ENCODE measurements at places on chromosomes 6 and 20.

DNA sequence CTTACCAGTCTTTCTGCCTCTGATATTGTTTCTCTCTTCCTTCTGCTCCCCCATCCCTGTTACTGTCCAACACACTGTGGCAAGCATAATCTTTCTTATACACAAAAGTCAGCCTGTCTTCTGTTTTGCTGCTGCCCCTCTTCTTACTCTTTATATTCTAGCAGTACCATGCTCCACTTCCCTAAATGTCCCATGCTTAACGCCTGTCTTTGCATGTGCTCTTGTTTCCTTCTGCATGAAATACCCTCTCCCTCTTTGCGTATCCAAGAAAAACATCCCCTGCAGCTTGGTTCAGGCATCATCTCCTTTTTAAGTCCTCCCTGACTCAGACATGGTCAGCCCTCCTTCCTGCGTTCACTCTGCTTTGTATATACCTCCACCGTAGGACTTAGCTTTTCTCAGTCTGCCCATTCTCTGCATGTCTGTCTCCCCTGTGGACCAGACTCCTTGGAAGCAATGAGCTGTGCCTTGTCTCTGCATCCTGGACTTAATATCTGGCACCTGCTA lies 103.9 kb downstream of the CTNNBL1 start:
- no peak for DNase-seq

DNA sequence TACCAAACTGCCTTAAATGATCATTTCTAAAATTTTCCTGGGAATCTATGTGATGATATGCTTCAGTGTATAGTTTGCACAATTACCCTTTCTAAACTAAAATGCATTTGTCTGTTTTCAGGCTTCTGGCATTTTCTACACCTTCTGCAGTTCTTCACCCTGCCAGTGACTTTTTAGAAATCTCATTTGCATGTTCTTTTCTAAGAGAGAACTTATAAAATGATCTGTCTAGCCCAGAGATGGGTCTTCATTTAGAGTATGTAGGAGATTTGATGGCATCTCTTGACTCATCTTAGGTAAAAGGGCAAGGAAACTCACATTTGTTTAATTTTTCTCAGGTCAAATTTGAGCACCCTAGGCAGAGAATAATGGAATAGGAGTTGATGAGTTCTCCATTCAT lies 17.8 kb downstream of the NCOA7 start:
- no peak for DNase-seq

DNA sequence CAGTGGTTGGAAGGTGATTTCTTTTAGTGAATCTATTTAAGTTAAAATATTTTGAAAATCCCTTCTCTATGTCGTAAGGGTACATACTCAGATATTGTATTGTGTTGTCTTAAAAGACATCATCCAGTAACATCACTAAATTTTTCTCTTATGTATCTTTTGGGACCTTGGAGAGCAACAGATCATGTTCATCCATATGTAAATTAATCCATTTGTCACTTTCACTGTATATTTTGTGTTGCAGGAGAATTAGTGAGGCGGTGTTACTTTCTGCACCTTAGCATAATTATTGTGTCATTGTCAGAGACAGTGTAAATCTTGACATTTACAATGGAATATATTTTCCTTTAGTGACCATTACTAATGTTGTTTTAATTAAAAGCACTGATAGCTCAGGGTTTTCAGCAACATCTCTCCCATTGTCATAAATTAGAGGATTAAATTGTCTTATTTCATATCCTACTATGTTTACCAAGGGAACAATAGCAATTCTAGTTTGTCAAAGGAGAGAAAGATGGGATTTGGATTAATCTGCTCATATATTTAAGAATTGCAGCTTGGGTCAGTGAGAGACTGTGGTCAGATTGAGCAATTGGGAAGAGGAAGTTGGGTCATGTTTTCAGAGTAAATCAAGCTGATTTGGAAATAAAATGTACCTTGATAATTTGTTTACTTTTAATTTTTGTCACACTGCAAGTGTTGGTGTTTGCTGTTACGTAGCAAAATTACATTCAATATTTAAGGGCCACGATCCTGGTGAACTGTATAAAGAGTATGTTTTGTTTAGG lies 22.7 kb downstream of the DOK5 start:
- DNase-seq = no peak

- no peak for DNase-seq
These were observed 166.1 kb upstream of the PRDM1 start for GRCh38 chr6:105920071-105920470.

- DNase-seq = peak; percentile 27
These were observed 44.1 kb downstream of the DUSP22 start for GRCh38 chr6:336159-337114.

DNA sequence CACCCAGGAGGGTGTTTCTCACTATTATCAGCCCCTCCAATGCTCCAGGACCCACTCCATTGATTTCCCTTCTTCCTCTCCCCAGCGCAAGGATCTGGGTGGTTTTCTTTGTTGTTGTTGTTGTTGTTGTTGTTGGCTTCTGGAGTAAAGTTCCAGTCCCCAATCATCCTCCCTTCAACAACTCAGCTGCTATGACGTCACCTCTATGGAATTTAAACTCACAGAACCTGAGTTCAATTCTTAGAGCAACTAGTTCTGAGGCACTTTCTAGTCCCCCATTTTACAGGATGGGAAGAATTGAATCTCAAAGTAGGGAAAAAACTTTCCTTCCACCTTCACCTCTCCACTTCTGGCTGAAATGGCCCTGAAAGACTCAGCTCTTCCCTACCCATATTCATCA lies 9.7 kb upstream of the WFDC8 start:
- DNase-seq = no peak

GRCh38 chr6:169810066-169810989 lies 58.9 kb downstream of the ERMARD start:
- DNase-seq = no peak

DNA sequence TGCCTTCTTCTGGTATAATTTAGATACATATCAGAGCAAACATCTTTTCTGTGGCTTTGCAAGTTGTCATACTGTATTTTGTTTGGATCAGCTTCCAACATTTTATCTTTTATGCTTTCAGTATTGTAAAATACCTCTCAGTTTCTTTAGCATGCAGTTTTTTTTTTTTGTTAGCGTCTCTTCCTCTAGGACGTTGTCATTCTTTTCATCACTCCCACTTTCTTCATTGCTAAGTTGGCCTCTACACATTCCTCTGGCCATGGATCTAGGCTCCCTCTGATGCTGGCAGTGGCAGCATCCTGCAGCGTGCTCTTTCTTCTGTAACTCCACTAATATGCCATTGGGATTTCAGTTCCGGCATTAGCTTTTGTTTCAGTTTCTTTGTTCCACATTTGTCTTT lies 21.7 kb downstream of the RPRD1B start:
- no peak for DNase-seq

GRCh38 chr20:34571753-34572152 lies 13.2 kb downstream of the MAP1LC3A start:
- DNase-seq = no peak

DNA sequence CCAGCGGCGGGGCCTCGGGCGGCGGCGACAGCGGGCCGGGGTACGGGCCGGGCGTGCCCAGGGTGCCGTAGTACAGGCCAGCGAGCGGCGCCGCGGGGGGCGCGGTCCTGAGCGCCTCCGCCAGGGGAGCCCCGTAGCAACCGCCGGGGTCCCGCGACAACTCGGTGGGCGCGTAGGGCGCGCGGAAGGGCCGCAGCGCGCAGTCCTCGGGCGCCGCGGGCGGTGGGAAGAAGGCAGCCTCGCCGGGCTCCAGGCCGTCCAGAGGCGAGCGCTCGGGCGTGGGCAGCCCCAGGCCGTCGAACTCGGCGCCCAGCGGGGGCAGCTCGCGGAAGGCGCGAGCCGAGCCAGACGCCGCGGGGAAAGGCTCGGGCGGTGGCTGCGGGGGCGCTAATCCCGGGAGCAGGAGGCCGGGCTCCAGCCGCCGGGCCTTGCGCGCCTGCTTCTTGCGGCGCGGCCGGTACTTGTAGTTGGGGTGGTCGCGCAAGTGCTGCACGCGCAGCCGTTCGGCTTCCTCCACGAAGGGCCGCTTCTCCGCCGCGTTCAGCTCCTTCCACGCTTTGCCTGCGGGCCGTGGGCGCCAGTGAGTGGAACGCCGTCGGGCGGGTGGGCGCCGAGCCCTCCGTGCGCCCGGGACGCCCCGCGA lies 916 bp downstream of the SOX18 start:
- no peak for DNase-seq

- no peak for DNase-seq
These were observed 5.6 kb upstream of the STX16 start for GRCh38 chr20:58645412-58645968.

GRCh38 chr6:45558858-45559257 lies 181.1 kb upstream of the SUPT3H start:
- DNase-seq = no peak

DNA sequence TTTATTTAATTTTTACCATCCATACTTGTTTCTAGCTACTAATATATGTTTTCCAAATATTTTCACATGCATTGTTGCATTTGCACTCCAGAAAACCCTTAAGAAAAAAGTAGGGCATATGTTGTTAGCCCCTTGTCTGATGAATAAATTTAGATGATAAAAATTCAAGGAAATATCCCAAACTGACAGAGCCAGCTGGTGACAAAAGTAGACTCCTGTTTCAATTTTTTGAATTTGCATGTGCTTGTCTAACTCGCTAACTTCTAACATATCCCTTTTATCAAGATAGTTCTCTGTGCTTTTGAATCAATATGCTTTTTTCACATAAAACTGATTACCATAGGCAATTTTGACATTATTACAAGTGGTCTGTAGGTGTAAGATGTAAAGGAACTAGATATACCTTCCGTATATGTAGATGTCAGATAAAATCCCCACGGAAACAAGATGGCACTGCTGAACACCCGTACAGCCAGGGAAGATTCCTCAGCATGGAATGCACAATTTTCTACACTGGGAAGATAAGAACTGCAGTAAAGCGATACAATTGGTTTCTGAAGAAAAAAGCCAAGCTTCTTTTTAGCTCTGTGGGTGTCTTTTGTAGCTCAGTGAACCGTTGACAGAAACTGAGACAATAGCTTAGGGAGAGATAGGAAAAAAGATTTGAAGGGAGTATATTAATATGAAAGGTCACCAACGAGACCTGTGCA lies 437.6 kb upstream of the RNF217 start:
- DNase-seq = no peak

DNA sequence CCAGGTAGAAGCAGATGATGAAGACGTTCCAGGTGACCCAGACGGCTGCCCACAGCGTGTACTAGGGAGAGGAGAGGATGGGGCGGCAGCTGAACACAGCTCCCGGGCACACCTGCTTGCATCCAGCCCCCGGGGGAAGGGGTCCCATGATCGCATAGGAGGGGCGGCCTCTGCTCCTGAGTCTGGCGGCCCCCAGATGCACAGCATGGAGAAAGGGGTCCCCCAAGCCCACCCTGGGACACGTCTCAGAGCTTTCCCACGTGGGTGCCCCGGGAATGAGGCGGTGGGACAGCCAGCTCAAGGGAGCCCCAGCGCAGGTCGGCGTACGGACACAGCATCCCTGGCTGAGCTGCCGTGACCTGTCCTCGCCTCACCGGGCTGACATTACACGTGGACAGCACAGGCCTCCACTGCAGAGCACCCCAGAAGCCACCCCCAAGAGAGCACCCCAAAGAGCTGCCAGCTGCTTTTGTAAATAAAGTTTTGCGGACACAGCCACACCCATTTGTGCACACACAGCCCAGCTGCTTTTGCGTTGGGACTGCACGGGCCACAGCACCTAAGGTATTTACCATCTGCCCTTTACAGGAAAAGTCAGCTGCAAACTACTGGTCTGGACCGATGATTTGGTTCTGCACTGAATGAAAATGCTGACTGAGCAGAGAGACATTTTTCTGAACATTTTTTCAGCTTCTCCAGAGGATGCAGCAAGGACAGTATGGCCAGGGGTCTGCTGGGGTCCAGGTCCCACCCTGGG lies 5.2 kb downstream of the NKAIN4 start:
- DNase-seq = no peak

- no peak for DNase-seq
These were observed 336.1 kb downstream of the FARS2 start for GRCh38 chr6:5597413-5597812.

- no peak for DNase-seq
These were observed 38.5 kb upstream of the MLIP start for GRCh38 chr6:54072635-54073313.

DNA sequence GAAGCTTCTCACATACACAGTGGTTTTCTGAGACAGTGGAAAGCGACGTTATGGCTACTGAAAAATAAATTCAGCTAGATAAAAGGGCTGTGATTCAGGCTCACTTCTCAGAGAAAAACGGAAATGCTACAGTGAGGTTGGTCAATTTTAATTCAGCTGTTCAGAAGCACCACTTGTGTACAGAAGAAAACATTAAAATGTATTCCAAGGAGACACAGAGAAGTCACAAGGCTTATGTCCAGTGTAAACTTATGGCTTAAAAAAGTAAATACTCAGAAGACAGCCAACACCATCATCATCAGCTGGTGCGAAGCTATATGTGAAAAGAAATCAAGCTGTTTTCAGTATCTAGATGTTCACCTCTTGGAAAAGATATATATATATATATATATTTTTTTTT lies 68.6 kb downstream of the ABHD12 start:
- DNase-seq = no peak

- DNase-seq = no peak
These were observed 149.1 kb upstream of the BEND3 start for GRCh38 chr6:107264357-107264840.

DNA sequence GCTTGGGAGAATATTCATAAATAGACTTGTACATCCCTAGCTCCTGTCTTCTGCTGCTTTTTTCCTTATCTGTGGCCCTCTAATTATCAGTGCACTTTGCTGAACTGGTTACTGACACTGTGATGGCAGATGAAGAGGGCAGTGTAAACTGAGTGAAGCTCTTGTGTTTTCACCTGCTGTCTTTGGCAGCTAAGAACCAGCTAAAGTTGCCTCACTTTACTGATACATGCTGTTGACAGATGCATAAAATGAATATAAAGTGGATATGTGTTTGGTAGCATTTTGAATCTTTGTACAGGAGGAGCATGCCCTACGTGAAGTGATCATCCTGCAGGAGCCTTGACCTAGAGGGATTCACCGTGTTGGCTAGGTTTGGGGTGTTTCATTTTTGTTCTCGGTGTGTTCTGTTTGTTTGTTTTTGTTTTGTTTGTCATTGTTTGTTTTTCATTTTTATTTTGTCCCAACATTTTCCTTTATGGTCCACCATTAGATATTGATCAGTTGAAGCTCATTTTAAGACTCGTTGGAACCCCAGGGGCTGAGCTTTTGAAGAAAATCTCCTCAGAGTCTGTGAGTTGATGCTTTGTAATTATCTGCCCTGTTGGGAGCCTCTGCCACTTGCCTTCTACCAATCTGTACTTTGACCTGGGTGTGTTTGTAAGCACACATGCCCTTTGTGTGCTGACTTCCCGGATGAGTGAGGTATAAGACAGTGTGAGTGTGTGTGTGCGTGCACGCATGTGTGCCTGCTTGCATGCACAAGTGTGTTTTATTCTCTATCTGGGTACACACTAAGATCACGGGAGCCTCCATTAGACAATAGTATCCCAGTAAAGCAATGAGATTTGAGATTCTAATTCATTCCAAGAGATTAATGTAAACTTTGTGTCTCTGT lies 34.6 kb upstream of the MAPK13 start:
- no peak for DNase-seq

- no peak for DNase-seq
These were observed 280.4 kb downstream of the UBE3D start for GRCh38 chr6:82785206-82785605.
